ENCODE measurements at places on chromosomes 3 and 15.

GRCh38 chr3:157982359-157982758 lies 123.9 kb downstream of the SHOX2 start:
- no peak for DNase-seq

GRCh38 chr3:13111873-13112520 lies 38.8 kb upstream of the IQSEC1 start:
- DNase-seq: no peak

GRCh38 chr15:86322629-86323028 lies 243.0 kb downstream of the AGBL1 start:
- no peak for DNase-seq

GRCh38 chr15:64857421-64857820 lies 15.7 kb downstream of the PLEKHO2 start:
- DNase-seq: no peak

- DNase-seq: no peak
Measured at GRCh38 chr3:171219258-171219657, 192.7 kb upstream of the SLC2A2 start.

DNA sequence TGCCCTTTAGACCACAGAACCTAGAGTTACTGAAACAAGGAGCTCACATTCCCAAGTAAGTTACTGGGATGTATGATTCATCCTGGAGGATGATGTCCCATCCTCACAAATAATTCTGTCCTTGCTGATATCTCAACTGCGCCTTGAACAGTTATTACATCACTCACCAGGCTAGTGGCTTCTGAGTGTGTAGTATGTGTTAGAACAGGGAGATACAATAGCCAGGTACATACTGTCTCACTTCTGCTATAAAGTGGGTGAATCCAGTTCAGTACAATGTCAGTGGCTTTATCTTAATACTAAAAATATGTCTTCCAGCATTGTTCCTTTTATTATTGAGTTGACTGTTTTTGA lies 483.2 kb upstream of the FRG2C start:
- no peak for DNase-seq

Measured in iPS DF 6.9 (cell line).